Memory B cell (primary cell): ENCODE measurements at places on chromosomes 6 and 20.

DNA sequence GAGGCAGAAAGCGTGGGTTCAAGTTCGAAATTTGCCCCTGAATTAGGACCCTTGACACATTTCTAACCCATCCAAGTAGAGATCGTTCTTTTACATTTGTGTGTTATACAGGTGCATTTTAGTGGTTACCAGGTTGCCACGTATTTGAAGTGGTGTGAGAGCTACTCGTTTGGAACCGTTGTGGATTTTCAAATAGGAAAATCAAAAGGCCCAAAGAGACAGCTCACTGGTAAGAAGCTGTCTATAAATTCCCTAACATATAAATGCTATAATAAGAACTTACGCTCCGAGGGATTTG is 1.6 kb upstream of the REV3L start:
- no peak for DNase-seq

DNA sequence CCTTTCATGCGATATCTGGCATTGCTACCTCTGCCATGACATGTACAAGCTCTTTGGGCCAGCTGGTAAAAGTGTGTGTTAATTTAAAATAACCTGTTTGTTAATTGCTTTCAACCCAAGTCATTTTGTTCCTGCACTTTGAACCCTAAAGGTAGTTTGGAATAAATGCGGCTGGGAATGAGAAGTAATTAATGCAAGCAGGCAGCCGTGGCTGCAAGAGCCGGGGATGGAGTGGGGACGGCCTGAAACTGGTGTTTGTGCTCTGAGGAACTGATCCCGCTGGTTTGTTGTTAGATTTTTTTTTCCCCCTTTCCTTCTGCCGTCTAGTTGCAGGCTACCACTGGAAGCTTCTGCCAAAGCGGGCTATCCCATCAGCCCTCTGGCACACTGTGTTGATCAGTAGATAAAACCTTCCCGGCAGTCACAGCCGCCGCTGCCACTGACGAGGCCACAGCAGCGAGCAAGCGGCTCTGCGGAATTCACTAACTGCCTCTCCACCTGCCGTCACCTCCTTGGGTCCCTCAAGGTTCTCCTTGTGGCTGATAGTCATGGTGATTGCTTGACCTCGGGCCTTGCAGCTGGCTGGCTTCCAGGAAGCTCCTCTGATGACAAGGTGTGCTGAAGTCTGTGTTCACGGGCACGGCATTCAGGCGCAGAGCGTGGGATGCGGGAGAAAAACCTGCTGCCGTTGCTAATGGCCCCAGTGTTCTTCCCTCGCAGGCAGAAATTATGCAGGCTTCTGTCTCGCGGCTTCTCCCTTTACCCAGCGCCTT is 315.9 kb downstream of the TFAP2A start:
- DNase-seq = no peak

DNA sequence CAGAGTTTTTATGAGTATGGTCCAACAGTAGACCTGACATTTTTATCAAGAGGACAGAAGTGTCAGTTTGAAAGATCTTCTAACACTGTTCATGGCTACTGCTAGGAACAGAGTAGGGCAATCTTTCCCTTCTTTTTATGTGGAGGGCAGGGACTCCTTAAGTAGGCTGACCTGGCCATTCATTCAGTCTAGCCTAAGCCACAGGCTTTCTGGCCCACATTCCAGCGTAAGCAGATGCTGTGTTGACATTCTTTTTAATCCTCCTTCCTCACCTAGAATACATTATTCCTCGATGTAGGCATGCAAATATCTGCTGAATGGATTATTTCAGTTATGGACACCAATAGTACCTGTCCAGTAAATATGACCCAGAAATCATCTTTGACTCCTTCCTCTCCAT is 188.3 kb downstream of the ATXN1 start:
- no peak for DNase-seq

DNA sequence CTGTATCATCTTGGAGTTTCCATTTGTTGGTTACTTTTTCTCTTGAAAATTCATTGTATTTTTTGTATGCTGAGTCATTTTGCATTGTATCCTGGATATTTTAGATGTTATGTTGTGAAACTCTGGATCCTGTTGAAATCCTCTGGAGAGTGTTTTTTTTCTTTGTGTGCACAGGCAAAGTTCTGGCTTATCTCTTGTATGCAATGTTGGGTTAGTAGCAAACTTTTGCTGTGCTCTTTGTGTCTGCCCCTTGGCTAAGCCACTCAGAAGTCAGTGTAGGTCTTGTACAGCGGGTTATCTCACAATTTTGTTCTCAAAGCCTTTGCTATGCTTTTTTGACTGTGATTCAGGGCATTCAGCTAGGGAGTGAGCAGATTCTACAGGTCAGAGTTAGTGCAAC is 29.1 kb upstream of the LMBRD1 start:
- no peak for DNase-seq

DNA sequence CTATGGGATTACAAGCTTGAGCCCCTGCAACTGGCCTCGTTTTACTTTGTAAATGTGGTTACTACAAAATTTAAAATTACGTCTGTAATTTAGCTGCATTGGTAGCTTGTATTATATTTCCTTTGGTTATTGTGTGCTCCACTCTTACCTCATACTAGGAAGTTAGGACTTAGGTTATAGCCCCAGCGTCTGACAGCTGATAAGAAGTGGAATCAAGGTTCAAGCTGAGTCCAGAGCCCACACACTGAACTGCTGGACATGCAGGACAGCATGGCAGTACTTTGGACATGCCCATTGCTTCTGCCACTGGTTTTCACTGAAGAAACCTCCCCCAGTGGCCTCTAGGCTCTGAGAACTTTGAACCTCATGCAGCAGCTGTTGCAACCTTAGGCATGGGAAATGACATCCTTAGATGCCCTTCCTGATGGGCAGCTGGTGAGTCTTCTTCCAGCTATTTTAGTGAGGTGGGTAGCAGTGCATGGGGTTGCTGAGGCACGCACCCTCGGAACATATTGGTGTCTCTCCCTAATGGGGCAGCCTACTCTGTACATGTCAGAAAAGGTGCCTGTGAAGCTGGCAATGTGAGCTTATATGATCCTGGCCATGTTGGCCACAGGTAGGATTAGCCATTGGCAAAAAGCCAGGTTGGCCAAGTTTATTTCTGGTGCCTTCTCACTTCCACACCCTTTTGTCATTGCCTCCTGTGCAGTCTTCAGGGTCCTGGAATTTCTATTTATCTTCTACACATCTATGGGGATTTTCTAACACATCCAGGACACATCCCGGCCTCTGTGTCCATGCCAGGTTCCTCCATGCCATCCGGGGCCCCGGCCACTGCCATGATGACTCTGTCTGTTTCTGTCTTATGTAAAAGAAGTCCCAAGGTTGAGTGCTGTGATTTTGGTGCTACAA is 85.3 kb downstream of the CDS2 start:
- DNase-seq = no peak

DNA sequence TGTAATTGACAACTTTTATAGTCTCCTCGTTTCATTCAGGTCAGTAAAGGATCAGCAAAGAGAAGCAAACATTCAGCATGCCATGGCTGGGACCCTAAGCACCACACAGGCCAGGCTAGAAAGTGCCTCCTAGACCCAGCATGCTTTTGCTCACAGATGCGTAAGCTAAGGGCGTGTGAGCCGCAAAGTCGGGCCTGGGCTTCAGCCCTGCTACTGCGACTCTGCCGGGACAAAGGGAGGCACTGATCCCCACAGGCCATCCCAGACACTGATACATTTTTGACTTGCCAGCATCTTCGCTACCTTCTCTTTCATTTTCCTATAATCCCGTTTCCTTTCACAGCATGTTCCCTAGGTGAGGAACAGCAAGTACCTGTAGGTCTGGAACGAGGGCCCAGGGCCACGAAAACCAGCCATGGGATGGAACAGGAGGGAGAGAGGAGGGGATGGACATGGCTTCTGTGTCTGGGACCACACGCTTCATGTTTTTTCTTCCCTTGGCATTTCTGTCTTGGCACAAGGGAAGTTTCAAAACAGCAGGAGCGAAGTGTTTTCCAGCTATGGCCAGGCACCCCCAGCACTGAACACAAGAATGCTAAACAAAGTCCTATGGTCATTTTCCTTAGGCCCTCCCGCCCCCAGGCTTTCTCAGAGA is 42.6 kb downstream of the IRF4 start:
- DNase-seq = no peak

GRCh38 chr20:50304923-50305635 is 114.4 kb downstream of the CEBPB start:
- no peak for DNase-seq
